ENCODE measurements at places on chromosomes 3 and 15.
A peak's percentile ranks its signal among the peaks of the same experiment; 100 is the strongest.

- DNase-seq = no peak
Measured at GRCh38 chr15:63198371-63199250, 9.2 kb downstream of the RAB8B start.

DNA sequence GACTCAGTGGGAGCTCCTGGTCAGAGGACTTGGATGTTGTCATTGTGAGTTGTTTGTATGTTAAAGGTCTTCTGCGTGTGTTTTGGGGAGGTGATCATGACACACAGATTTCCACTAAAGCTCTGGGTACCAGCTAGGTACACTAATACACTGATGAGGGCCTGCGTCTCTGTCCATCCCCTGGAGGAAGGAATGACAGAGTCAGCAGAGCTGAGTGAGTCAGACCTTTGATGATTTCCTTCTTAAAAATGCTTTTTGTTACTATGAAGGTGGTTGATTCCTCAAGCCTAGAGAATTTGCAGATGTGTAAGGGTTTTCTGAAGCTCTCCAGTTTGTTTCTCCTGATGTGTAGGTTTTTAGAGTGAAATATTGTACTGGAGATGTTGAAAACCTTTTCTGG, 424.1 kb upstream of the TPM1 start:
- no peak for DNase-seq

GRCh38 chr3:71062952-71063772, 520.4 kb downstream of the FOXP1 start:
- DNase-seq = no peak

GRCh38 chr15:79099692-79100091, 9.1 kb upstream of the RASGRF1 start:
- DNase-seq = no peak

GRCh38 chr3:139532976-139533375, 6.6 kb downstream of the RBP1 start:
- peak; percentile 69 for DNase-seq

GRCh38 chr3:136819392-136819730, 435 bp downstream of the SLC35G2 start:
- DNase-seq = peak; percentile 57

DNA sequence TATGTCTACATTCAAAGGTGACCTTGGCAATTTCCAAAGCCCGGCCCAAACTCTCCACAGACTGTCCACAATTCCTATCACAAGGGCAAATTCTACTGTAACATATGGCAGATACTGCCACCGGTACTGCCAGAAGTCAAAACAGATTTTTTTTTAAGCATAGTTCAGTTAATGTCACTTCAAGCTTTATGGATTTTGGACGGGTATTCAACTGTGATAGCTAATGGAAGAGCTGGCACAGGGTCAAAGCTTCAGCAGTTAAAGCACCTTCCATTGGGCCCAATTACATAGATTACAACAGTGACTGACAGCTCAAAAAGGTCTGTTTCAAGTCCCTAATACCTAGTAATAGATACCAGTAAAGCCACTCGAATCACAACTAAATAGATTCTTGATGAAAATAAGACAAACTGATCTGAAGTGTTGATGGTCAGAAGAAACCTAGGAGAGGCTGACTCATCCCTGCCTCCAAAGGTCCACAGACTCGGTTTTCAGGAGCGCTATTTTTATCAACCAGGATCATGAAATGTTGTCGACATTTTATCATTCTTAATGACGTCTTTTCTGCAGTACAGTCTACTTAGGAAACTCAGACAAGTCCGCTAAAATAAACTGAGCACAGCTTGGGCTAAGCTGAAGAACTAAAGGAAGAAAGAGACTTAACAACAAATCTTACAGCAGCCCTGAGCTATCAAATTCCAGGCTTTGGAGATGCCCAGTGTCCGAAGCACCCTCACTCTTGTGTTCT, 38.7 kb downstream of the ANXA2 start:
- DNase-seq = no peak

GRCh38 chr3:125110016-125110875, 54.4 kb upstream of the HEG1 start:
- no peak for DNase-seq

GRCh38 chr3:59968513-59969045, 918.8 kb upstream of the CFAP20DC start:
- no peak for DNase-seq

DNA sequence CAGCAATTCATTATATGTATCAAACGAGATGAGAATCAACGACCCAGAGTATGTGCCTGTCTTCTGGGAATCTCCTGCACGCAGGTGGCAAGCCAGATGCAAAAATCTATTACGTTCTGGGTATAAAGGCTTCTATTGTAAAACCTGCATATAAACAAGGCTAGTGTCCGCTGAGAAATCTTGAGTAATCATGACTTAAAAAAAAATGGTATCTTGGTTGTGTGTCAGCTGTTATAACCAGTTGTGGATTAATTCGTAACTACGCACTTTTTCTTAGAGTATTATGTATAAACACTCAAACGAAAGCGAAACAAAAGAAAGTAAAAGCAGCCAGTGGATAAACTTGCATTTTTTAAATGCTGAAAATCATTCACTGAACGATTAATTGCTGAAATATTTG, 509.1 kb downstream of the RSL24D1 start:
- no peak for DNase-seq

DNA sequence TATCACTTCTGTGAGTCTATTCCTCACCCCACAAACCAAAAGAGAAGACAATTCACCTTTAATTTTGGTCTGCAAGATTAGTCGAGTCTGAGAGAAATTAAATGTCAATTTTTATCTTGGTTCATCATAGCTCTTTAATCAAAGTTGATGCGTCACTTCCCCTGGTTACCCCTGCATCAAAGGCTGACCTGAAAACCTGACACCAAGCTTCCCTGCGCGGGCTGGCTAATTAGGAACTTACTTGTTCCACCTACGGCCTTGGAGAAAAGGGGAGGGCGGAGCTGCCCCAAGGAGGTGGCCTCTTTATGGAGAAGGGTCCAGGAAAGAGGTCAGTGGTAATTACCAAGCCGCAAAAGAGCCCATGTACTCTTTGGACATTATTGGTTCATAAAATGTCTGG, 218.4 kb downstream of the ARRDC4 start:
- no peak for DNase-seq

- DNase-seq = no peak
Measured at GRCh38 chr3:17501745-17502144, 240.7 kb downstream of the TBC1D5 start.

DNA sequence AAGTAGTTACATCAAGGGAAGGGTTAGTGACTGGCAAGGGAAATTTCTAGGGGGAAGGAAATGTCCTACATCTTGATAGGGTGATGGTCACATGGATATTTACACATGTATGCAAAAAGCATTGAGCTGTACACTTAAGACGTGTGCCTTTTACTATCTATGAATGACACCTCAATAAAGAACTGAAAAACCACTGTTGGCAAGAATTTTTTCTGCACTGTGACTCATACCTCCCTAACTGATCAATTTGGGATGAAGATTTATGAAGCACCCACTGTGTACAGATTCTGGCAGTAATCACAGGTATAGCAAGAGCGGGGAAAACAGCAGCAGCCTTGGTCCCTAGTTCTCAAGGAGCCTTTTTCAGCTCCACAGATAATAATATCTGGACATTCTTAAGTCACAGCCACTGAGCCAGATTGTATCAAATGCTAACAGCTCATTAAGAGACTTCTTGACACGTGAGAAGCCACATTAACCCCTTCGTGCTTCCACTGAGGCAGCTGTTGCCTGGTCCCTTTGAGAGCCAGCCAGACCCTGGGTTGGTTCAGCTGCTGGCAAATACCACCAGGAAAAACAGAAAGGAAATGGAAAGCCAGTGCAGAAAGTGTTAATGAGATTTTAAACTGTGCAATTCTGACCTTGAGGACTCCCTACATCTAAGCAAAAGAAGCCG, 32.0 kb upstream of the GALNT15 start:
- no peak for DNase-seq

DNA sequence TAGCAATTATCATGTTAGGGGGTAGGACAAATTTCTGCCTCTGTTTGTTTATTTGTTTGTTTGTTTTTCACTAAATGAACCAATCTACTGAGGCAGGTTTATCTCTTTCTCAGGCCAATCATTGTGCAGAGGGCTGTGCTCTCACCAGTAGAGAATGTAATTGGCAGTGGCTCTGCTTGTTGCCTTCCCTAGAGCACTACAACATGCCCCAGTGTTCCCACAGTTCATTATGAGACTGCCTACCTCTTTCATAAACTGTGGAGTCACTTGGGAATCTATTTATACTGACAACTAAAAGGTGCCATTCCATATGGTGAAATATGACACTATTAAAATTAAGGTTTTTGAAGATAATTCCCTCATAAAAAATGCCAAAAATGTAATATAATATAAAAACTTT, 196.3 kb upstream of the ALCAM start:
- no peak for DNase-seq

DNA sequence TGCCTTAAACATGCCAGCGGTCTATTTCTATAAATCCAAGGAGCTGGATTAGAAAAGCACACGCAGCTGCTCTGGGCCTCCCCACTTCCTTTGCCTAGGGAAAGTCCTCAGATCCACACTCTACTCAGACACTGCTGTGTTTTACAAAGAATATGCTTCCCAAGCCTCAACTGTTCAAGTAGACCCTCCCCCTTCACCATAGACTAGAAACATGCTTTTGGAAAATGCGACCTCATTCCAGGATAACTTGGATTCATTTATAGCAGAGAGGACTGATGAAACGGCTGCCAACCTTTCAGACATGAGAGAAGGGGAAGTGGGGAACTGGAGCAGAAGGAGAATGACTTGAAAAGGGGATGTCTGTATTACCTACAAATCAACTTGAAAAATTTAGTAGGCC, 64.0 kb downstream of the P3H2 start:
- DNase-seq = no peak

GRCh38 chr15:79283252-79284048, 928 bp downstream of the ANKRD34C start:
- peak; percentile 35 for DNase-seq

GRCh38 chr3:87354398-87354797, 78.0 kb upstream of the POU1F1 start:
- DNase-seq = no peak

DNA sequence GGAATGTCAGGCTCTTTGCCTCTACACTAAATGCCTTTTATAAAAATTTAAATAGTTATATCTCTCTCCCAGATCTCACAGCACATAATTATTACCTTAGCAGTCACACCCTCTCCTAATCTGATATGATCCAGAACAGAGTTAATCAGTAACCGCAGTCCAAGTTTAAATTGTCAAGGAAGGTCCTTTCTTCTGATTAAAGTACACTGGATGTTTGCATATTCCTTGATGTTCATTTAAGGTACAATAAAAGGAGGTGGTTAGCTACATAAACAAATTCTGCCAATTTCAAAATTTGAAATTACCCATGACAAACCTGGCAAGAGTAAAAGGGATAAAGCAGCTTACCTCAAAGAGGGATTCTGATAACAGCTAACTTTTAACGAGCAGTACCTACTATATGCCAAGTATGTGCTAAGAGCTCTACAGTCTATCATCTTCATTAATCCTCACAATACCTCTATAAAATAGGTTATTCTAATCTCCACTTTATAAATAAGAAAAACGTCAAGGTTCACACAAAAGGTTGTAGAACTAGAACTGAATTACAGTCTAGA, 4.3 kb downstream of the GOLIM4 start:
- no peak for DNase-seq

DNA sequence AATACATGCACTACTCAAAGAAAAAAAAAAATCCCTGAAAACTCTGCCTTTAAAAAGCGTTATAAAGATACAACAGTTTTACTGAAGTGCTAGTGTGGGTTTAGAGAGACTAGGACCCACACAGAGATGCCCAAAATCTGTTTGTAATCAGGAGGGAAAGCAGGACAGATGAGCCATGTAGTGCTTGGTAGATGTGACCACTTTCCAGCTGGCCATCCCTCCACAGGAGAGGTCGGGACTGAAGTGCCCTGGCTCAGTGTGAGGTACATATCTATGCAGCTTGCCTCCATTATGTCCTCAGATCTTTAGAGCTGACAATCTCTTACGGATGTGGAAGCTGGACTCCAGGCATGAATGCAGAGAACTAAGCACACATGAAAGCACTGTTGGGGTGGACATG, 57.5 kb upstream of the NANOGP8 start:
- DNase-seq = no peak

DNA sequence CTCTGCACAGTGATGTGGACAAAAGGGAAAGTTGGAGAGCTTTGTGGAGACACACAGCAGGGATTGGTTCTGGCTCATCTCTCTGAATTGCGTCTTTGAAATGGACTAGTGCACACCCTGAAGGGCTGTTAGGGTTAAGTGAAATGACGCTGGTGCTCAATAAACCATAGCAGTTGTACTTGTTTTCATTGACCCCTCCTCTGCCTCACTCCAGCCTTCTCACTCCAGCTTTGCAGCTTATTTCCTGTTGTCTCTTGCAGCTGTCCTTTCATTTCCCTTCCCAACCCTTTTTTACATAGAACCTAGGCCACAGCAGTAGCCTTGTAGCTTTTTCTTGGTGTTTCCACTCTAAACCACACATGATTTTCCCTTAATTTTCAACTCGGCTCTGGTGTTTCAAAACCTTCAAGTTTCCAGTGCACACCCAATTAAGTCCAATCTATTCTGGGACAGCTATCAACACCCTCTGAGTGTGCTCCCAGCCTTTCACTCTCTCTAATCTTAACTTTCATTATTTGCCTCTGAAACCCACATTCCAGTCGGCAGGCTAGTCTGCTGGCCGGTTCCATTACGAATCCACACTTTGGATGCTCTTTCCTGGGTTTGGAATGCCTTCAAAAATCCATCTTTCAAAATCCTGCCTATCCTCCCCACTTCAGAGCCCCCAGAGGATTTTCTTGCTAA, 6.4 kb downstream of the C3orf52 start:
- DNase-seq = no peak

- peak; percentile 19 for DNase-seq
Measured at GRCh38 chr3:107251819-107252218, 125.4 kb upstream of the CCDC54 start.

DNA sequence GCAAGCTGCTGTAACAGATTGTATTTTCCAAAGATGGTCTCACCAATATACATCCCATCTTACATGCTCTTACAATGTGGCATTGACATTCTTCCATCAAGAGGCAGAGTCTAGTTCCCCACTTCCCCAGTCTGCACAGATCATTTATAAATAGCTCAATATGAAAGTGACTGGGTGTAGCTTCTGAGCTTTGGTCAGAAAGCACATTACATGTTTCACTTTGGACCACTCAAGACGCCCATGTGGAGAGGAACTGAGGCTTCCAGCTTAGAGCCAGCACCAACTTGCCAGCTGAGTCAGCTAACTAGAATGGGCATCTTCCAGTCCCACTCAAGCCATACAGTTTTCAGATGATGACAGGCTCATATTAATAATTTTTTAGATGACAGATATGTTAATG, 45.5 kb downstream of the GREM1 start:
- DNase-seq = no peak

DNA sequence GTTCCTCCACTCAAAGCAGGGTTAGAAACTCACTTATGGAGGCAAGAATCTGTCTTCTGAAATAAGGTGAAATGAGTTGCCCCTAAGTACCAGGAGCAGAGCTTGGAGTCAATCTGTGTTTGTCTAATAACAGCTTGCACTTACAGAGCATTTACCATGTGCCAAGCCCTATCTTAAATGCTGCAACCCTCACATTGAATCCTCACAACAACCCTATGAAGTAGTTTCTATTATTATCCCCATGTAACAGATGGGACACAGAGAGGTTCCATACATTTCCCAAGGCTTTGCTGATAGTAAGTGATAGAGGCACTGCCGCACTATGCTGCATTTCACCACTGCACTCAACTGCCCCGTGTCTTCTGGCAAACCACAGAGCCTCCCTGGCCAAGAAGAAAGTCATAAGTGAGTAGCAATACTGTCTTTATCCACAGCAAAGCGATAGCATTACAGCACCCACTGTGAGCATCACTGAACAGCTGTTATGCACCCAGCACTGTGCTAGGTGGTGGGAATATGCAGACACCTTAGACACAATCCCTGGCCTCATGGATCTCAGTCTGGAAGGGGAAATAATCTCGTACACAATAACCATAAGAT, 141.5 kb downstream of the SSR3 start:
- DNase-seq = no peak

Measured in nucleus accumbens (tissue), 56 donors.